ENCODE measurements at places on chromosomes 11 and 22.

DNA sequence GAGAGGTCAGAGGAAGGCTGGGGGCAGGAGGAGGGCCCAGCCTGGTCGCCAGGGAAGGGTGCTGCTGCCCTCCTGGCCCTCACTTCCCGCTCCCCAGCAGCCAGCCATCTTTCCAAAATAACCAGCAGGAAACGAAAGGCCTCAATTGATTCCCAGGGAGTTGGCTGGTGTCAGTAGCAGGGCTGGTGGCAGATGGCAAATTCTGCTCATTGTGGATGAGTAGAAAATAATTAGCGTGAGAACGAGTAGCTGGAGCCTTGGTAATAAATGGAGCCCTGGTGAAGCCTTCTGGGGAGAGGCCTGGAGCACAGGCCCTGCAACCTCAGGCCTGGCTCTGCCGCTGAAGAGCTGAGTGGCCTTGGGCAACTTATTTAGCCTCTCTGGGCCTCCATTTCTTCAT is 31.3 kb downstream of the DAGLA start:
- DNase-seq: no peak

- DNase-seq: no peak
Observed at GRCh38 chr11:39412117-39412516, 2047.3 kb downstream of the LRRC4C start.

- no peak for DNase-seq
Observed at GRCh38 chr11:117620086-117620485, 176.9 kb downstream of the DSCAML1 start.

GRCh38 chr11:65310736-65311135 is 3.9 kb upstream of the CDC42EP2 start:
- no peak for DNase-seq

GRCh38 chr11:105824457-105825013 is 197.5 kb downstream of the MSANTD4 start:
- no peak for DNase-seq

GRCh38 chr11:70471254-70471653 is 72.9 kb downstream of the CTTN start:
- DNase-seq: no peak

DNA sequence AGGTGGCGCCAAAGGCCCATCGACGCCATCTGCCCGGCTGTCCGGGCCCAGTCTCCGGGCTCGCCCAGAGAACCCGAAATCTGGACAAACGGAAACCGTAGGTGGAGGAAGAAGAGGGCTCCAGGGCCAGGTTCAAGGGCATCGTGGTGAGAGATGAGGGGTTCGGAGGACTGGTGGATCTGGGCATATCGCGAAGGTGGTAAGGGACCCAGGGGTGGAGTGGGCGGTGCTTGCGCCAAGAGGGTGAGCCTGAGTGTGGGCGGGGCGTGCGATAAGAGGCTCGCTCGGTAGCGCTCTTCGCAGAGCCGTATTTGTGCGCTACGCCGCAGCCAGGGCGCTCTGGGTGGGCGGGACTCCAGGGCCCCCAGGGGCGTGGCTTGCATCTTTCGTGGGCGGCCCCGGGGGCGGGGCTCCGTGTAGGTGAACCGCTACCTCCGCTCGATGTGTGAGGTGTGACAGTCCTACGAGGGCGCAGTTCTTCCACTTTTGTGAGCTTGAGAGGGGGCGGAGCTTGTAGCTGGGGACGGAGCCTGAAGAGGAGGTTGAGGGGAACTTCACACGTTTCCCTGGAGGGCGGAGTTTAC is 4.8 kb downstream of the CD248 start:
- DNase-seq: peak; percentile 83

DNA sequence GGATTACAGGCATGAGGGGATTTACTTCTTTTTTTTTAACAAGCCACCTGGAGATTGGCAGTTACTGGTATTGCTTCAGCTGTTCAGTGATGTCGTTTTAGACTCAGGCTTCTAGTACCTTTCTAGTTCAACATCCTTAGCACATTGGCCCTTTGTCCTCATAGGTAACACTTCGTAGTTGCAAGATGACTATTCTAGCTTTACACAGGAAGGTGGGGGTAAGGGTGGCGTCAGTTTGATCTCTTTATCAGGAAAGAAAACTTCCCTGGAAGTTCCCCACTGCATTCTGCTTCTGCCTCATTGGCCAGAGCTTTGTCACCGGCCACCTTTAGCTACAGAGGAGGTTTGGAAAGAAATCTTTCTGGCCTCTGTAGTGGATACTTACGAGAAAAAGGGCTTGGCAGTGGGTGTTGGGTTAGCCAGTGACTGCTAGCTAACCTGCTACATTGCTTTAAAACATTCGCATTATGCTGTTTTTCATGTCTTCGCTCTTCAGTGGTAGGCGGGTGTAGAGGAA is 40.7 kb downstream of the SFI1 start:
- no peak for DNase-seq

DNA sequence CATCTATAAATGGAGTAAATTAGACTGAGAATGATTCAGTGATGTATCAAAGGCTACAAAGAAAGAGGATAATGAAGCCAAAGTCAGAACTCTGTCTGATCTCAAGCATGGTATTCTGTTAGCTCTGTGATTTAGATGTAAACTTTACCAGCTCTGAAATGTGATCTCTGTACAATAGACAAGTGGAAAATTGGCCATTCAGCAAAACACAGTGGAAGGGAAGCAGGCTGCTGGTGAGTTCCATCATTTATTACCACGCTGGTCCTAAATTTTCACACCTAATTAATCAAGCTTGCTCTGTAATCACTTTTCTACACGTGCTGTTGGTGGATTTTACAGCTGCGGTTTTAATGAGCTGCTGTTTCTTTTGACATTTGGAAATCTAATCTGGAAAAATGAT is 145.1 kb upstream of the OPCML start:
- DNase-seq: no peak

DNA sequence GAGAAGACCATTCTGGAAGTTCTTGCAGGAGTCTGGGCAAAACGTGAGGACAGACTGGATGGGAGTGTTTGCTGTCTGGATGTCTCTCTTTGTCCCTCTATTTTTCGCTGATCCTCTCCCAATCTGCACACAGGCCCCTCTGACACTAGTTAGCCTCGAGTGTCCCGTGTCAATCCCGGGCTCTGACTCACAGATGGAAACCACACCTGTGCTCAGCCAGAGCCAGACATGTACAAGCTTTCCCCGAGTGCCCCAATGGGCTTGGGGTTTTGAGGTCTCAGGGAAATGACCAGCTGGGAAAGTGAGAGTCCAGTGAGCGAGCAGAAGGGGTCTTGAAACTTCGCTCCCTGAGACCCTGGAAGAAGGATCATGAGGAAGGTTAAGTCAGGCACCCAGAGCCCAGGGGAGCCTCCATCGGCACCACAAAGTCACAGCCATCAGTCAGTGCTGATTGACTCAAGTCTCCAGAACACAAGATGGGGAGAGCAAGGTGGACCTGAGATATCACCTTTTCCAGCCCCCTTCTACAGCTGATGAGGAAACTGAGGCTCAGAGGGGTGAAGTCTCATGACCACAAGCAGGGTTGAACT is 13.9 kb downstream of the APOL2 start:
- DNase-seq: no peak

DNA sequence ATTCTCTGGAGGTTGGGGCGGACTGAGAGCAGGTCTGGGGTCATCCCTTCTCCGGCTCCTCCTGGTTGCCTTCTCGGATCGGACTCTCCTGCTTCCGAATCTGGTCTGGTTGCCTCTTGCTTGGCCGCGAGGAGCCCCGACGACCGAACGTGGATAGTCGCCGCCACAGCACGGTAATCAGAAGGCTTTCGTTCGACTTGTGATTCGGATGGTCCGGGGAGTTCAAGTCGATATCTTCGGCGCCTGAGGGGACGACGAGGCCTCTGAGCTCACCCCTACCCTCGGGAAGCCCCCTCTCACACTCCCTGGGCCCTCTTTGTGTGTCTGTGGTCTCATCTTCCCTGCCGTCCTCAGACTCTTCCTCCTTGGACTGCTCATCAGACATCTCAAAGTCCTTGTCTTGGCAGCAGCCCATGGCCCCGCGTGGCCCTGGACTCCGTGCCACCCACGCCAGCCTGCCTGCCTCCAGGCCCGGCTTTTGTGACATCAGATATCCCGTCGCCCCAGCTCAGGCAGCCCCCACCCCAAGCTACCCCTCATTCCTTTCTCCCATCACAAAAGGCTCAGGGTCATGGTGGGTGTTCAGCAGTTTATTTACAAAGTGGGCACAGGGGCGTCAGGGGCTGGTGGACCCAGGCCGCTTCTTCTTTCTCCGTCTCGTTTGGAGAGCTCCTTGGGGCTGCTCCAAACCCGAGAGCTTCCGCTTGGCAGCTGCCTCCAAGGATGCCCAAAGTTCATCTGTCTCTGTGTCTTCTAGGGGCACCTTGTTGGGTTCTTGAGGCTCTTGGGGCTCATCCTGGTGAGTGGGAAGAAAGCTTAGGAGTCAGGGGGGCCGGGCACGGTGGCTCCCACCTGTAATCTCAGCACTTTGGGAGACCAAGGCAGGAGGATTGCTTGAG is at the start of gene TEX54:
Gene TEX54, minus strand, starts transcription at position 506 of the 899 bp plus-strand sequence.
- peak; percentile 70 for DNase-seq

DNA sequence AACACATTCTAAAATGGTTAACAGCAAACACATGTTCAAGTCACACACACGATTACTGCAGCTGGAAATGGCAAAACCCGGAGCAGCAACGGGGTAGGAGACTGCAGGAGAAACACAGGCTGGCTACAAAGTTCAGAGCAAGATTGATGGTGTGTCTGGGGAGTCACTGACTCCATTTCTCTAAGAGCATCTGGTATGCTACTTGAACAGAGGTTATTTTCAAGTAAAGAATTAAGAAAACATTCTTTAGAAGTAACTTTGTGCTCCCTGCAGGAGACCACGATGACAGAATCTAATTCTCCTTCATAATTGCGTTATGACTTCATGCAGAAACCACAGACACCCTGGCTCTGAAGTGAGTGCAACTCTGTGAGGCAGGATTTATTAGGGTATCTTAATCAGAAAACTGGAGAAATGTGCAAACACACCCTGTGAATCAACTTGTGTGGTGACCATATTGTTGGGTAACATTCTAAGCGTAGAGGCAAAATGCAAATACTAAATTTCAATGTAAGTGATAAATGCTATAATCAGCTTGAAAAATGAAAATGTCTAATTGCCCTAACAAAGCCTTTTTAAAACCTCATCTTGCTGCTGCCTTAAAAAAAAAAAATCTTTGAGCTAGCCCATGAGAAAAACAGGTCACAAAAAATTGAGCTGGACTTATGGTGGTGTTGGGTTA is 303.0 kb downstream of the CADM1 start:
- no peak for DNase-seq

- peak; percentile 27 for DNase-seq
Observed at GRCh38 chr11:95697614-95698408, 91.8 kb downstream of the FAM76B start.

GRCh38 chr11:46463701-46464421 is 72.3 kb upstream of the CHRM4 start:
- no peak for DNase-seq

- DNase-seq: no peak
Observed at GRCh38 chr11:133581091-133581490, 48.8 kb upstream of the OPCML start.

GRCh38 chr11:102487214-102487613 is 34.6 kb upstream of the TMEM123 start:
- DNase-seq: no peak

GRCh38 chr11:67612751-67613150 is 6.0 kb downstream of the NDUFV1 start:
- no peak for DNase-seq

GRCh38 chr11:96187822-96188221 is 155.2 kb downstream of the MAML2 start:
- no peak for DNase-seq

DNA sequence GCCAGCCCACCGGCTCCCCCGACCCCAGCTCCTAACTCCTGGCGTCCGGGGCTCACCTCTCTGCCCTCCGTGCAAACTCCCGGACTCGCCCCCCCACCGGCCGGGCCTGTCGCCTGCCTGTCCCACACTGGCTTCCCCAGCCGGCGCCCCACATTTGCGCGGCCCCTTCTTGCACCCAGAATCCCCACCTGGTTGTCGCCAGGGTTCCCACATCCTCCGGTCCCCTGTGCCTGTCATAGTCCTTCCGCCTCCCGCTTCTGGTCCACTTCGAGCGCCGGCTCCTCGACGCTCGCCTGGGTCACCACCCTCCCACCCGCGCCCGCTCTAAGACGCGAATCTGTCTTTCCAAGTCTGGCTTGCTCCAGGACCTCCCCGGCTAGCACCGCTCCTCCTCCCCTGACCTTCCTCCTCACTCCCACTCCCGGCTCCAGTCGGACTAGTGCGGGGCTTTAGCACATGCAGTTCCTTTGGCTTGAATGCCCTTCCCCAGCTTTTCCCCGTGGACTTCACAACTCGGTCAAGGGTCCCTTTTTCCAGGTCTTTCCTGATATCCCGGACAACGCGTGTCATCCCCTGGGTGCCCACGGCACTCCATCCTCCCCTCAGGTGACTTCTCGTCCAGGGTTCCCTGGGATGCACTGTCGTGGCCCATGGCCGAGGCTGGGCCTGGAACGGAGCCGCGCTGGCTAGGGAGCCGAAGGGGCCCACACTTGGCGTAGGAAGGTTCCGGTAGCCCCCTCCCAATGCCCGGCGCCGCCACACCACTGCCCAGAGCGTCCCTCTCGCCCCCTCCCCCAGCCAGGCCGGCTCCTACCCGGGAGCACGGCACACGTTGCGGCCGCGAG is 635 bp downstream of the SCARF2 start:
- no peak for DNase-seq

- no peak for DNase-seq
Observed at GRCh38 chr11:61666684-61667297, 13.4 kb upstream of the DAGLA start.

- no peak for DNase-seq
Observed at GRCh38 chr11:116414357-116414880, 358.4 kb downstream of the BUD13 start.

DNA sequence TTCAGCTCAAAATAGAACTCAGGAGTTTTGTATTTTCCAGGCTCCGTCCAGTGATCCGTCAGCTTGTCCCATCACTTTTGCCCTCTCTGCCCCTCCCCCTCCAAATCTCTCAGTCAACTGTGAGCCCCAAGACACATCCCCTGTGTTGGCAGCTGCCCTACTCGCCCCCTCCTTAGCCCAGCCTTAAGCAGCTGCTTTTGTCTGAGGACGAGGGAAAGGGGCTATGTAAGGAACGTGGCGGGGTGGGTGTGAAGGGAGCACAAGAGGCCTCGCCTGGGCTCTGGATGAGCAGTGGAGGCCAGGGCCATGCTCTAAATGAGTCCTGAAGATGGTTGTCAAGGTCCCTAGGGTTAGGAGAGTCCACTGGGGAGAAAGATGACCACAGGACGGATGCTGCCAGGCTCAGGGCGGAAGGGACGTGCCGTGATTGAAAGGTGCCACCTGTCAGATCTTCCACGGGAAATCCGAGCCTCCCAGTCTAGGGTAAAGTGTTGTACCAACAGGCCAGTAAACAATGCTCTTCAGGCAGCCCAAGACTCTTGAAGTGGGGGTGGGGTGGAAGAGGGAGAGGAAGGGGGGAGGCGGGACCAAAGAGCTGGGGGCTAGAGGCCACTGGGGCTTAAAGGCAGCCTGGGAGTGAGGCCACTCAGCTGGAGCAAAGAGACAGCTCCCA is at the start of gene SMTNL1:
Gene SMTNL1, plus strand, starts transcription at position 649 of the 673 bp plus-strand sequence. CDS start 5,048 bp downstream, outside the sequence.
- no peak for DNase-seq

- DNase-seq: peak; percentile 16
Observed at GRCh38 chr11:19938169-19938856, 222.0 kb downstream of the DBX1 start.

- no peak for DNase-seq
Observed at GRCh38 chr22:32240461-32240860, 14.7 kb downstream of the SLC5A4 start.

All from CD14-positive monocyte (primary cell).